Astrocyte (in vitro differentiated cells and primary cell): ENCODE measurements at places on chromosomes 7 and 10. TPM values are rescaled to one million over a fixed set of nuclear protein-coding genes. Genes with fewer than 3 reads are reported as not detected.

DNA sequence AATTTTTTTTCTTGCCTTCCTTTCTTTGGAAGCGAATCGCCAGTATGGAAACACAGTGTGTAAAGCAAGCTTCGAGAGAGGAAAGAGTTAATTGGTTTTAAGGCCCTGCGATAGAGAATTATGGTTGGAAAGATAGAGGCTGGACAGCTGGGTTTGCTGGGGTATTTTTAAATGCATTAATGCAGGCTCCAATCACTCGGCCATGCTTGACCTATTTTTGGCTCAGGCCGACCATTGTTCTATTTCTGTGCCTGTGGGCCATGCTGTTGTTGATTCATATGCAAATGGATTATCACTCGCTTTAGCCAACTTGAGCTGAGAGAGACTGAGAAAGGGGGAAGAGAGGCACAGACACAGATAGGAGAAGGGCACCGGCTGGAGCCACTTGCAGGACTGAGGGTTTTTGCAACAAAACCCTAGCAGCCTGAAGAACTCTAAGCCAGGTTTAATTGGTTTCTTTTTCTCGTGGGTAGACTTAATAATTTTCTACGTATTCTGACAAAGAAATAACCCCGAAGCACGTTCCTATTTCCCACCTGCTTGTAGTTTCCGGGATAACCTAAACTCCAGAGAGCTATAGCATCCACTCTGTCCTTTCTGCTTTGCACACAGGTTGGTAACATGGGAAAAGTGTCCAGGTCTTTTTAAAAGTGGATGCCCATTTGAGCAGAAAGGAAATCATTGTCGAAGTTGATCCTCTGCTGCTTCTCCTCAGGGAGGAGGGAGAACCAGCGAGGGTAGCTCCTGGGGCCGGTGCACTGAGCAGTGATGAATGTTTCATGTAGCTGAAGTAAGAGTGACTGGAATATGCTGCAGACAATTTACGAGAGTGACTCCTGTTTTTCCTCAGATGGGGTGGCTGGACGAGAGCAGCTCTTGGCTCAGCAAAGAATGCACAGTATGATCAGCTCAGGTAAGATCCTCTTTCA lies at the start of gene HDAC9:
HDAC9 (plus strand) TSS at position 338 of the 929 bp plus-strand sequence; CDS start at position 892, 554 bp downstream.
- no peaks in the 10 kb centered on the region for H3K27me3 ChIP-seq
- H3K27ac ChIP-seq: peak within 1 kb of the TSS; percentile 86
- peak; percentile 69 for DNase-seq
- H3K4me3 ChIP-seq: peak within 1 kb of the TSS; percentile 57

- H3K4me1 ChIP-seq: peaks cover 23% of the 10 kb centered on the region
- H3K36me3 ChIP-seq: no peaks in the 10 kb centered on the region
- no peak overlapping the region for H3K27ac ChIP-seq
- no peak for DNase-seq
Measured at GRCh38 chr10:125979976-125980375, 83.6 kb downstream of the FANK1 start.

The CDK14 gene
- 26.7 and 30.2 TPM in 2 replicates for total RNA-seq

The NEUROG3 gene
- not detected in 2 replicates for total RNA-seq
